ENCODE measurements at places on chromosomes 1 and 21. TPM values are rescaled to one million over a fixed set of nuclear protein-coding genes. Genes with fewer than 3 reads are reported as not detected.

DNA sequence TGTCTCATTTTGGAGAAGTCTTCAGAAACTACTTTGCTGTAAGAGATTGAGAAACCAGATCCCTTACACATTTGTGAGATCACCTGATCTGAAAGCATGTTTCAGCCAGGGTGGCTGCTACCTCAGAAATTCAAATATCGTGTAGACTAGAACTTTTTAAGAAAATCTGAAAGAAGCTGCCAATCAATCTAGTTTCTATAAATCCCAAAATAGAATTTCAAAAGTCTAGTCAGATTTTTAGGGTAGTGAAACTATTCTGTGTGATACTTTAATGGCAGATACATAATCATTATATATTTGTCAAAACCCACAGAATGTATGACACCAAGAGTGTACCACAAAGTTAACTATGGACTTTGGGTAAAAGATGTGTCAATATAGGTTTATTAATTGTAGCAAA, 79.9 kb upstream of the PLPPR5 start:
- no peak for DNase-seq

DNA sequence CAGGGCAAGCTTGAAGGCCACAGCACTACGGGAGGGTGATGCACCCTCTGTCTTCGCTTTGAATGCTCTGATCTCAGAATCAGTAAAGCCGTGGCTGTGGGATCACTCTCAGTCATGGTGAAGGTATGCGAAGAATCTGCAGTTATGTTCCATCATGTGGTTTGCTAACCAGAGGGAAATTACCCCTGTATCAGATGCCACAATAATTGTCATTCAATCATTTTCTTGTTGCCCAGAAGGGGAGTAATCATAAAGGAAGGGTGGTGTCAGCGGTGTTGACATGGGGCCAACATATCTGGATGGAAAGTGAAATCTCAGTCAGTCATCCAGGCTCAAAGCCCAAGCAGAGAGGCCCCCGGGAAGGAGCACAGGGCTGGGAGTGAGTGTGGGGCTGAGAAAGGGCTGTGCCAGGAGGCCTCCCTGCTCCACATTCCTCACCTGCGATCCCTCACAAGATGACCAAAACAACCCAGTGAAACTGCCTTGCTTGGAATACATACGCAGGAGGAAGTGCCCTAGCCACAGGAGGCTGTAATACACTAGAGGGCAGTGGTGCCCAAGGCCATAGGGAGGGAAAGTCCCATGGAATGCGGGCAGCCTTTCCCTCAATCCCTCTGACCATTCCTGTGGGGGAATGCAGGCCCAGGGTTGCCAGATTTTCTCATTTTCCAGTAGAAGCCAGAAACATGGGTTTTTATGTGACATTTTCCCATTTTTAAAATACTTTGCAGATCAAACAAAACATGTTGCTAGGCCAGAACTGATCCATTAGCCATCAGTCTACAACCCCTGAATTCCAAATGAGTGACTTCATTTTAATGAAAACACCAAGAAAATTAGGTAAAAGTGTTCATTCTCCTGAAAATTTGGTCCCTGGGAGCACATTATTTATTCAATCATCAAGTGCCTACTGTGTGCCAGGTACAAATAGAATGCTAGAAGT, 95.7 kb upstream of the VANGL1 start:
- peak; percentile 22 for DNase-seq

GRCh38 chr1:236067854-236068454, 3.1 kb upstream of the NID1 start:
- no peak for DNase-seq

DNA sequence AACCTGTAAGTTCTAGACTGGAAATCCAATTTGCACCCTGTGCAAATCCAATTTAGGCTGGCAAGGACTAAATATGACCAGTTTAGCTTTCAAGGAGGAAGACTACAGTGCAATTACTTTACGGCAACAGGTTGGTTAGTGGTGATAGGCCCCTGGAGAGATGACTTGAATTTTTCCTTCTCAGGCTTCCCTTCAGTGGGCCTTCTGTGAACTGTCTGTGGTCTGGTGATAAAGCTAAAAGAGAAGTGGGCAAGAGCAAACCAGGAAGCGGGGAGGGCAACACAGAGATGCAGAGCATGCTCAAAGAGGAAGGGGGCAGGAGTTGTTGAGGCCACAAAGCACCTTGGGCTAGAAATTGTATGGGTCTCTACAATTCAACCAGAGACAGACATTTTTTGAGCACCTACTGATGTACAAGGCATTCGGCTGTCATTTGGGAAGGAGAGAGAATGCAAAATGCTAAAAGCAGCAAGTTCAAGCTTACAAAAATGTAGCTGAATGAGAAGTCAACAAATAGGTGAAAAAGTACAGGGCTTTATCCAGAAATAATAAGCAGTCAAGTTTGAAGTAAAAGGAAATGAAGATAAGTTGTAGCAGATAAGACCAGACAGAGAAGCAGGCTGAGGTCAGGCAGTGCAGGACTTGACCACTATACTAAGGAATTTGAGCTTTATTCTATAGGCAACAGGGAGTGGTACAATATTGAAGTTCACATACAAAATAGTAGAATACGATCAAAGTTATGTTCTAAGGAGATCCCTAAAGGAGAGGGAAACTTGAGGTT, 23.9 kb downstream of the INPP5B start:
- DNase-seq = no peak

The GLIS1 gene
- total RNA-seq = 0.19 TPM

DNA sequence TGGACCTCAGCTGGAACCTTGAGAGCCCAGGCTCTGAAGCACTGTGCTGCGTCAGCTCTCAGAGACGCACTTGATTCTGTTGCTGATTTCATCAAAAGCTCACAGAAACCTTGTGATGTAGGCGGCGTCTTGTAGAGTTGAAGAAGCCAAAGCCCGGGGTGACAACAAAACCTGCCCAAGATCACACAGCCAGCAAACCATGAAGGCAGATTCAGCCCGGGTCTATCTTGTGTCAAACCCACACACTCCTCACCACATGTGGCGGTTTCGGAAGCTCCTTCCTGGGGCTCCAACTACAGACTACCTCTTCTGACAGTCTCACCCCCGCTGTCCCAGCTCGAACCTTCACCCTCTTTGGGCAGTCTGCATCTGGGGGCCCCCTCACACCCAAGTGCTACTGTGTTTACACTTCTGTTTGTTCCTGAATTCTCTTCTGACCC, 50.4 kb downstream of the TENT5C start:
- DNase-seq = no peak

DNA sequence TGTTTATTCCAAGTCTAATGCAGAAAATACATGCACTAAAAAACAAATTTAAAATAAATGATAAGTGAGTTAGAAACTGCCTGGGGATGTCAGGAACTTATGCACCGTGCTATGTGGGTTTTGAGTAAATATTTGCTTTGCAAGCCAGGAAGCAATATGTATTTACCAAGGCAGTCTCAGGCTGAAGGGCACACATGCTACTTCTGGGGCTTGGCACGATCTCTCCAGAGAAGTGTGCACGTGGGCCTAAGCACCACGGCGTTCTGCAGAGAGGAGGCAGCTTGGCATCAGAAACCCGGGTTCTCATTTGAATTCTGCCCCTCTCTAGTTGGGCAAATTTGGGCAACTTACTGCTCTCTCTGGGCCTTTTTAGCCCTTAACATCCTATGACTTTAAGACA, 72.6 kb upstream of the ROR1 start:
- DNase-seq = no peak

- no peak for DNase-seq
Measured at GRCh38 chr1:155012776-155013602, 10.4 kb downstream of the ZBTB7B start.

DNA sequence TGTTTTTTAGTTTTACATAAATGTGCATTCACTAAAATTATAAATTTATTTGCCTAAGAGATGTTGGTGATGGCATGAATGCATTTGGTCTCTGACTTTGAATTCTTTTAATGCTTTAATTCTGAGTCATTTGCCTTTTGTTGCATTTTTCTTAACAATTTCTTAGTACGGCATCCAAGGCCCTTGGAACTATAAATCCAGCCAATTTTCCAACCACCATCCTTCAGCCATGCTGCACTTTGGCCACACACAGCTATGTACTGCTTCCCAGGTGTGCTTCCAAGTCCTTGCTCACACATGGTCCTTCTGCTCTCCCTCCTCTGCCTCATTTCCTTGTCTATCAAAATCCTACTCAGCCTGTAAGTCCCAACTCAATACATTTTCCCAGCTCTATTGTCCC, 161.0 kb downstream of the DHRS3 start:
- no peak for DNase-seq

The TSPEAR gene
- total RNA-seq = not detected

- DNase-seq = no peak
Measured at GRCh38 chr1:36540056-36540455, 57.3 kb upstream of the CSF3R start.

GRCh38 chr1:31432592-31433395, 19.8 kb downstream of the SERINC2 start:
- DNase-seq = no peak

GRCh38 chr1:52842643-52843310, at the start of gene ZYG11A:
Gene ZYG11A (plus strand): TSS chr1:52842760. CDS start chr1:52842884, 124 bp downstream.
- DNase-seq = no peak

The KDF1 gene
- 0.28 TPM for total RNA-seq

GRCh38 chr1:78176448-78176847, 130.7 kb downstream of the GIPC2 start:
- DNase-seq = no peak

The IL24 gene
- total RNA-seq = not detected

DNA sequence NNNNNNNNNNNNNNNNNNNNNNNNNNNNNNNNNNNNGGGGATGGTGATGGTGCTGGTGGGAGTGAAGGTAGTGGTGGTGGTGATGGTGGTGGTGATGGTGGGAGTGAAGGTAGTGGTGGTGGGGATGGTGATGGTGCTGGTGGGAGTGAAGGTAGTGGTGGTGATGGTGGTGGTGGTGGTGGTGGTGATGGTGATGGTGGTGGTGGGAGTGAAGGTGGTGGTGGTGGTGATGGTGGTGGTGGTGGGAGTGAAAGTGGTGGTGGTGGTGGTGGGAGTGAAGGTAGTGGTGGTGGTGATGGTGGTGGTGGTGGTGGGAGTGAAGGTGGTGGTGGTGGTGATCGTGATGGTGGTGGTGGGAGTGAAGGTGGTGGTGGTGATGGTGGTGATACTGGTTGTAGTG, 93.6 kb downstream of the CRYAA start:
- DNase-seq = no peak

DNA sequence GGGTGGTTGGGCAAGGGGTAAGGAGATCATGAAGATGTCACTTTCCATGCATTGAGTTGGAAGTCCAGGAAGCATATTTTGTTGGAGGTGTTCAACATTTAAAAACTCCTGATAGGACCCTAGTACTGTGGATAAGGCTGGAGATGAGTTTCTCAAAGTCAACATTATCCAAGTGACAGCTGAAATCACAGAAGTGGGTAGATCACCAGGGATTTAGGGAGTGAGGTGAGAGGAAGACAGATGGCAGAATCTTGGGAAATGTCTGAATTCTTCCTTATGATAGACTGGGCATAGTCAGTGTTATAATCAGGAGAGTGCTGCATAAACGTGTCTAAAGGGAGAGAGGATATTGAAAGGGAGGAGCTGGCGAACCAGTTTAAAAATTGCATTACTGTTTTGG, 5.3 kb upstream of the RASAL2 start:
- DNase-seq = no peak

- no peak for DNase-seq
Measured at GRCh38 chr1:154972517-154973343, 1.8 kb upstream of the CKS1B start.

GRCh38 chr1:215459136-215459535, 108.0 kb upstream of the KCTD3 start:
- DNase-seq = no peak

- DNase-seq = no peak
Measured at GRCh38 chr1:105087506-105087905, 1337.8 kb downstream of the AMY1C start.

The EPHA10 gene
- not detected for total RNA-seq

DNA sequence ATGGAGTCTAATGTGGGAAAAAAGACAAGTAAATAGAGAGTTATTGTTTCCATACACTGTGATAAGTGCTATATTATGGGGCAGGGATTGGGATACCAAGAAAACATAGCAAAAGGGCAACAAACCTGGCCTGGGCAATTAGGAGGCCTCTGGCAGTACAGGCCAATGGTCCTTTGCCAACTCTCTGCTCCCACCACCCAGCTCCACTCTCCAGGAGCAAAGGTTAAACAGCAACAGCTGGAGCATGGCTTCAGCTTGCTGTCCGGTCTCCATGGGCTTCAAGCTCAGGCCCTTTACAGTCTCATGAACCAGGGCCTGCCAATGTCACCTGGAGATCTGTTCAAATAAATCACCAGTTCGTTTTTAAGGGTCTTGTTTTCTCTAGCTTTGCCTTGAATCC, 37.2 kb upstream of the ARHGAP29 start:
- DNase-seq = no peak

The NUP210L gene
- total RNA-seq = 0.09 TPM

GRCh38 chr21:31564439-31564838, 95.1 kb upstream of the SOD1 start:
- no peak for DNase-seq

The ANGPTL3 gene
- total RNA-seq = not detected

GRCh38 chr1:118116401-118116800, 68.6 kb downstream of the SPAG17 start:
- DNase-seq = no peak

The EVA1C gene
- 74.1 TPM for total RNA-seq

DNA sequence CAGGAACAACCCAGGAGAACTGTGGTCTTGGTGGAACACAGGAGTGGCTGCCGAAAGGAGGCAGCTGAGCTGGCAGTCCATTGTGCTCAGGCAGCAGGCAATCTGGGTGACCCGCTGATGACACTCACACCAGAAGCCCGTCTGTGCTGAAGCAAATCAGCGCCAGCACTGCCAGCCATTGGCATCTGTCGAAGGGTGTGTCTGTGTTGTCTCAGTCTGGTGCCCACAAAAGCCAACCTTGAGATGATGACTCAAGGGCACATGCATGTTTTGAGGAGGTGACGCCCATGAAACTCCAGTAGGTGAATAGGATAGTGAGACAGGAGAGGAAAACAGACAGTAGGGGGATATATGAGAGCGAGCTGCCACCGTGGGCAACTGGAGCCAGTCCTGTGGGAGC, 167.3 kb downstream of the KAZN start:
- DNase-seq = no peak

- no peak for DNase-seq
Measured at GRCh38 chr1:209657918-209658317, 5.7 kb upstream of the LAMB3 start.

GRCh38 chr1:52899445-52899894, 22.1 kb downstream of the ECHDC2 start:
- DNase-seq = no peak

DNA sequence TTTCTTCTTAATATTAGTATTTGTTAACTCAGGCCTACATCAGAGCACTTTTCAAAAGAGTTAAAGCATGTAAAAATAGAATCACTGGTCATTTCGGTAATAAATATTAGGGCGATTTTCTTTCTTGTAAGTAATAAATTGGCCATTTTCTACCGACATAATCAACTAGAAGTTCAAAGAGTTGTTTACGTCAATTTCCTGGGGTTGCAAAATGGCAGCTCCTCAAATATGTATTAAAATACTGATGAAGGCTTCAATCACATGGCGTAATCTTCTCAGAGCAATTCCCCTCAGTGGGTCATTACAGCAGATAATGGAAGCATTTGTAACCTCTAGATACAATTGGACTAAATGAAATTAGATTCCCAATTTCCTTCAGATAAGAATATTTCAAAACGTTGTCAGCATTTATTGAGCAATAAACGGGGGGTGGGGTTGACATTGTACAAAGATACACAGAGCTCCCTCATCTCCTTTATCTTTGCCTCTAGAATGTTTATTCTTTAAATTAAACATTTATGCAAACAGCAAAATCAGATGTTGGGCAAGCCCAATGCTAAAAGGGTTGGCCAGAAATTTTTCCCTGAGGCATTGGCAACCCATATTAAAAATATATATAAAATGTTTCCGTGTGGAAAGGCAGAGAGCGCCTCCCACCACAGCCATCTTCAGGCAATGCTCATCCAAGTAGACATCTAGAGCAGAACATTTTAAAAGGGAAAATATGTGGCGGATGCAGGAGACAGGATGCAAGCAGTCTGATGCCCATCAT, 240.6 kb downstream of the NCAM2 start:
- DNase-seq = no peak
